SK-N-SH (cell line): ENCODE measurements at places on chromosomes 11 and 22. TPM values are rescaled to one million over a fixed set of nuclear protein-coding genes. Genes with fewer than 3 reads are reported as not detected.
A peak's percentile ranks its signal among the peaks of the same experiment; 100 is the strongest.

DNA sequence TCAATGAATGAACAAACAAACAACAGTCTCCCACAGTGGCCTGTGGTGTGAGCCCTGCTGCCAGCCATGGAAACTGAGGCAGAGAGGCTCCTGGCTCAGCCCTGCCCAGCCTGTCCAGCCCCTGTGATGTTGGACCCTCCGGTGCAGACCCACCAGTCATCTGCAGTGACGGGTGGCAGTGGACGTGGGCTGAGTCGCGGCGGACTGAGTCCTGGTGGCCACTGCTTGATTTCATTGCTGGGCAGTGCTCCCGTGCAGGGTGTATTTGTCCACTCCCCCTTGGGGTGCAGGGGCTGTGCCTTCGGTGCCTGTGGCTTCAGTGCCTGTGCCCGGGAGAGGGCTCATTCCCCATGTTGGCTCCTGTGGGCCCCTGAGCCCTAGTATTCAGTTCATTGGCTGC is 31.9 kb upstream of the MUC5AC start:
- DNase-seq: no peak

- peak; percentile 67 for DNase-seq
These were observed 1107.6 kb downstream of the BRD1 start for GRCh38 chr22:48719978-48720661.

DNA sequence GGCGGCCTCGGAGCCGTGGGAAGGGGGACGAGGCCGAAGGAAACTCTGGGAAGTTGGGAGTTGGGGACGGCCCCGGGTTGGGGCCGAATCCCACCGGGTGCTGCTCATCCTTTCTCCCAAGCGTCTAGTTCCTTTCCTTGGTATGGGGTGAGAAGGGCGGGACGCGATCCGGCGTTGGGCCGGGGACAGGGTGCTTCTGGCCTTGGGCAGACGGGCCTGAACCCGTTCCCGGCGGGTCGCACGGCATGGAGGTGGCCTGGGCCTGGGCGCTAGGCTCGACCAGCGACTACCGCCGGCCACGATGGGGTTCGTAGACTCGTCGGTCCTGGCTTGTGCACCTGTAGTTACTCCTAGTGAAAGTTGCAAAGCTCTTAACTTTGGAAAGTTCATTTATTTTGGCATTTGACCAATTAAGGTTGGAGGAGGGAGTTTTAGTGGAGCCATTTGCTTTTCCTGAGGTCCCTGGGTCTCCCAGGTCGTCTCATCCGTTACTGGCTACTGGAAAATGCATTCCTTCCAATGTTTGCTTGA is 1.0 kb downstream of the SYT9 start:
- DNase-seq: no peak

DNA sequence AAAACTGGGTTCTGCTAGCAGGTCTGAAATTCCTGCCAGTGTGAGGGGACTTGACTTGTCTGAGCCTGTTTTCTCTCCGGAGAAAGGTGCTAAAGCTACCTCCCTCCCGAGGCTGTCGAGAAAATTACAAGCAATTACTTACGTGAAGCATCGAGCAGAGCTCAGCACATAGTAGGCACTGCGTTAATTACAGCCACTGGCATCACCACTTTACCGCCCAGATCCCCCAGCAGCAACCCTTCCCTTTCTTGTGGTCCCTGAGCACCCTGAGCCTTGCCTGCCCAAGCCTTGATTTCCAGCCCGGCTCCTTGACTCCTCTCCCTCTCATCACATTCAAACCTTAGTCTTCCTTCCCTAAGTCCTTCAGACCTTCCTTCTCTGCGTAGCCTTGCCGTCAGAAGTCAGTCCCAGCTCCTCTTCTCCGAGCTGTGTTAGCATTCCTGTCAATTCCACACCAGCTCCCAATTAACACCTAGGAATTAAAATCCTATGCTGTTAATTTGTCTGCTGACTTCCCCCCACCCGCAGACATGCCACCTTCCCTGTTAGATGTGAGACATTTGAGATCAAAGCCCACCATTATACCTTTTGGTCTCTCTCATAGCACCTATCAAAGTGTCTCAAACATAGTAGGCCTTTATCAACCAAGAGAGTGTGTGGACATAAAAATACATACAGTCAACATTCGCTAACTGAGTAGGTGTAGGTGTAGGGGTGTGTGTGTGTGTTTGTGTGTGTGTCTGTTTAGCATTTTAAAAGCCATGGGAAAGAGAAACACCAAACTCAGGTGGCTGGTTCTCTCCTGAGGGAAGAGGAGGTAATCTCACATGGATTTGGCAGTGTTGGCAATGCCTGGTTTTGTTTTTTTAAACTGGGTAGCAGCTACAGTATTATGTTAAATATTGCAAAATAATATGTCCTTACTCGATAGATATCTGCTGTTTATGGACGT is 2.8 kb upstream of the KCNJ5 start:
- DNase-seq: no peak

- DNase-seq: no peak
These were observed 19.4 kb downstream of the RNH1 start for GRCh38 chr11:487571-488021.

- no peak for DNase-seq
These were observed 19.4 kb upstream of the TMA7B start for GRCh38 chr22:39940757-39941305.

DNA sequence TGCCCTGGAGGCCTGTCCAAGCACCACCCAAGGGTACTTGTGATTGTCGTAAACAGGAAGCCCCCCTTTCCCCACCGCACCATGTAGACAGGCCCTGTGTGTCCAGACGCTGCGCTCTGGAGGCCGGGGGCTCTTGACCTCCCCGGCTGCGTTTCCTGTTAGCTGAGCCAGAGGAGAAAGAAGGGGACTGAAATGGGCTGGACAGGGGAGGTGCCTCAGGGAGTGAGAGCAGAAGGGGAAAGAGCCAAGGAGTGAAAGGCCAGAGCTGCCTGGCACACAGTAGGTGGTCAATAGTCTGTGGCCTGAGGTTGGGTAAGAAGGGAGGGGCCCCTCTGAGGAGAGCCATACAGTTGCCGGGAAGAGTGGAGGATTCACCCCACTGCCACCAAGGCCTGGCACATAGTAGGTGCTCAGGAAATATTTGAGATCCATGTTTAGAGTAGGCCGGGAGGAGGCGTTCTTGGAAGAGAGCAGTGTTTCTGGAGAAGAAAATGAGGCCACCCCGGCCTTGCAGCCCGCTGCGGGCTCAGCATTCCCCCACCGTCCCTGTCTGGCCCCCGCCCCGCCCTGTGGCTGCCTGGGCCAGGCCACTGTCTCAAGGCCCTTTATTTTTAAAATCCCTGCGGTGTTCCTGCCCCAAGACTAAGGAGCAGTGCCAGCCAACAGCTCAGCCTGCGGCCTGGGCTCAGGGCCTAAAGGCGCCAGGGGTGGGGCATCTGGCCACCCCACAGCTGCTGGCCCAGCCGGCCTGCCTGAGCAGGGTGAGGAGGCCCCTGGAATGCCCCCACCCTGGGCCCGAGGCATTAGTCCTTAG is 13.6 kb upstream of the CDC42EP1 start:
- DNase-seq: no peak

- DNase-seq: peak; percentile 87
These were observed 36.3 kb upstream of the POLA2 start for GRCh38 chr11:65225279-65226102.

DNA sequence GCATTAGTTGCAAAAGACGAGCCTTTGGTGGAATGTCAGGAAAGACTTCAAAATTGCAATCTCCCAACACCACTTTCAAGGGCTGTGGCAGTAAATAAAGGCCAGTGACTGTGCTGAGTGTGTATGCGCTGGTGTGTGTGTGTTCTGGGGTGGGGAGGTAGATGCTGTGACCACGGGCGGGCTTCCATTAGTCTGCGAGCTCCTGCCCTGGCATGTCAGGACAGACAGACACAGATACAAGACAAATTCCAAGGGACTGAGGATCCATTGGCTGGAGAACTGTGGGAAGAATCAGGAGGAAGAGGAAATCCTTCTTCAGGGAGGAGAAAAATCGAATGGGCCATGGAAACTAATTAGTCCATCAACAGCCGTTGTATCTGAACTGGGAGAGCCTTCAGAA is 83.6 kb downstream of the FEZ1 start:
- DNase-seq: no peak

DNA sequence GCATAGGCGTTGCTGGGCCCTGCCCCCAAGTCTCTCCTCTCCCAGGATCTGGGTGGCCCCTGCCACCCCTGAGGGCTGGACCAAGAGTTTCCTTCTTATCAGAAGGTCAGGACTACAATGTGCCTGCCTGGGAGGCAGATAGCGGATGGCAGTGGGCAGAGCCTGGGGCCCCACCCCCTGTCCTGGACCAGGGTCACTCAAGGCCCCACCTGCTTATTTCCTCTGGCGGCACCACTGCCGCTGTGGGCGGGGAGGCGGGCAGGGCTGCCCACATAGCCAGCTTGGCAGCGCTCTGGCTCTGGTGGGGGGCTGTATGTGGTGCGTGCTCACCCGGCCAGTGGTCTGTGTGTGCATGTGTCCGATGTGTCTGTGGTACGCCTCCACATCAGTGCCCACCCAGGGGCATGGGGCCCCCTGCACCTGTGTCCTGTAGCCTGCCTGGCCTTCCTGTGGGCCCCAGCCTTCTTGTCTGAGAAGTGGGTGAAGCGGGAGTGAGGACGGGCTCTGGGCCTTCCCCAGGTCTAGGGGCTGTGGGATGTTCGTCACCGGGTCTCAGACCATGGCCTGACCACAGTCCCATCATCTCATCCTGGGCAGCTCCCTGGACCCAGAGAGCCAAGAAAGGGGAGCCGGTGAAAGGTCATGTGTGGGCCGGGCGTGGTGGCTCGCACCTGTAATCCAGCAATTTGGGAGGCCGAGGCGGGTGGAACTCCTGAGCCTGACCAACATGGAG is 3.0 kb downstream of the GAS2L1 start:
- peak; percentile 66 for DNase-seq

DNA sequence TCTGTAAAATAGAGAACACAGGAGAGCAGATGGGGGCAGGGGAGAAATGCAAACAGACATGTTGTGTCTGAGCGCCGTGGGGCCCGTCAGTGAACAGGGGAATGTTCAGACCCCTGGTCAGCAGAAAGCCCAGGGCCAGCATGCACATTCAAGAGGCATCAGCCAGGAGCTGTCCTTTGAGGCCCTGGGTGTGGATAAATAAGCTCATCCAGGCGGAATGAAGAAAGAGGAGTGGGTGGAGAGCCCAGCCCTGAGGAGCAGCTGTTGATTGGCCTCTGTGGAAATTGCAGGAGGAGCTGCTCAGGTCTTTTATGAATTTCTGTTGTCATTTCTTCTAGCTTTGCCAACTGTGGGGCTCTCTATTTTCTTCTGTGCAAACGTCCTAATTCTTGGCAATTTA is 49.7 kb upstream of the CECR2 start:
- DNase-seq: no peak

DNA sequence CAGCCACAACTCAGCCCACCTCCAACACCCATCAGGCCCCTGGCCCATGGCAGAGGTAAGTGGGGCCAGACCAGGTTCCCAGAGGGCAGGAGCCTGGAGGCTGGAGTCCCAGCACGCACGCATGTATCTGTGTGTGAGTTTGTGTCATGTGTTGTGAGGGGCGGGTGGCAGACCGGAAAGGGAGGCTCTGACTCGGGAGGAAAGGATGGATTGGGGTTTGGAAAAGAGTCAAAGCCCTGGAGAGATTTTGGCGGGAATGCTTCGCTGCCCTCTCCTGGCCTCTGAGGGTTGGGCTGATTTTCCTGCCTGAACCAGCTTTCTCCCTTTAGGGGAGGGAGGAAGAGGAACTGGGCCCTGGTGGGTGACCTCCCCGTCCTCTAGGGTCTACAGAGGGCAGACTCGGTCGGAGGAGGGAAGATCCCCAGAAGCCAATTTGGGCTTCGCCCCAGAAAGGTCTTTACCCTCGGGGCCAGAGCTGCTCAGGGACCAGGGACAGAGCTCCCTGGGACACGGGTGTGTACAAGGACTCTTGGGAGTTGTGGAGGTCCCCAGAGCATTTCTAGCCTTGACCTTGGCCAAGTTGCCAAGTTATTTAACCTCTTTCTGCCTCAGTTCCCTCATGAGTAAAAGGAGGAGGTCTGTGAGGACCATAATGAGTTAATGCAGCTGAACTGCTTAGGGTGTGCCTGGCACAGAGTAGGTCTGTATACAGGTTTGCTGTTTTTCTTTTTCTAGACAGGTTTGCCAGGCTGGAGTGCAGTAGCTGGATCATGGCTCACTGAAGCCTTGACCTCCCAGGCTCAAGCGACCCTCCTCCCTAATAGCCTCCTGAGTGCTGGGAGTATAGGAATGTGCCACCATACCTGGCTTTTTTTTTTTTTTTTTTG is 6.9 kb downstream of the C11orf68 start:
- peak; percentile 84 for DNase-seq

DNA sequence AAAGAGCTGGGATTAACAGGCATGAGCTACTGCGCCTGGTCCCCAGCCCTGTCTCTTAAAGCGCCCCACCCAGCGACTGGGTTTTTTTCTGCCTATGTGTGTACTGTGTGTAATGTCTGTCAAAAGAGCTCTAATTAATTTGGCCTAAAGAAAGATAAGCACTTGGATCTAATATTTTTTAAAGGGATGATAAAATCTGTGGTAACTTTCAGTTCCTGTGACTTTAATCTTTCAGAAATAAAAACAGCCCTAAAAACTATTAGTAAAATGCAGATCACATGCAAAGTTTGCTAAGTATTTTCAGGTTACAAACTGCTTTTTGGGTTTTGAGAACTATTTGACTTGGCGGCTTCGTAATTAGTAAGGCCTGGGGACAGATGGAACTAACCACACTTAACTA is 1358.7 kb downstream of the LRRC4C start:
- DNase-seq: no peak

DNA sequence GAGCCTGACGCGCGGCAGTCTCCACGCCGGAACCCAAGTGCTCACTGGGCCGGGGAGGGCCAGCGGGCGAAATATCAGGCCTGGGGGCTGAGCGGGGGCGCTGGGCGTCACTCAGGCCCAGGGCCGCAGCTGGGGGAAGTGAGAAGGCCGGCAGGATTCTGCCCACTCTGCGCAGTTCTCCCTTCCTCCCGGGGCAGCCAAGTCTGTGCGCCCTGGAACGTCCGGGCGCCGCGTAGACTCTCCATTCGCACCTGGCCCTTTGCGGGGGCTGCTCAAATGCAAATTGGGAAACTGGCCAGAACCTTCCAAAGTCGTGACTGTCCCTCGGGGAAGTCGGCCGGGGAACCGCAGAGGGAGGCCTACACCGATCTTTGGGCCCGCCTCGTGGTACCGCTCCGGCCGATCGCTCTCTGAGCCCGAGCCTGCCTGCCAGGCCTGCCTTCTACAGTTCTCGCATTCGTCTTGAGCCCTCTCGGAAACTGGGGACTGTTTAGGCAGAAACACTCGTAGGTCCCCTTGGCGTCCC is 2.2 kb upstream of the SLC6A5 start:
- DNase-seq: no peak

- DNase-seq: peak; percentile 29
These were observed 1281.0 kb downstream of the LRRC4C start for GRCh38 chr11:40178470-40178869.

GRCh38 chr11:77569676-77570070 is 20.1 kb upstream of the AQP11 start:
- no peak for DNase-seq

C1QTNF5 gene
- 0.71 and 0.76 TPM in 2 replicates for polyA plus RNA-seq

KCNJ11 gene
- 0.13 and 0.23 TPM in 2 replicates for polyA plus RNA-seq

C22orf15 gene
- polyA plus RNA-seq: 1.6 and 2.5 TPM in 2 replicates

ZNF70 gene
- 0.77 and 0.80 TPM in 2 replicates for polyA plus RNA-seq

C11orf86 gene
- 0.06 and 0.08 TPM in 2 replicates for polyA plus RNA-seq

LYVE1 gene
- not detected in 2 replicates for polyA plus RNA-seq

FOSL1 gene
- polyA plus RNA-seq: 17.9 and 30.1 TPM in 2 replicates

OR10S1 gene
- polyA plus RNA-seq: not detected in 2 replicates
